ENCODE measurements at places on chromosomes 4 and X.

DNA sequence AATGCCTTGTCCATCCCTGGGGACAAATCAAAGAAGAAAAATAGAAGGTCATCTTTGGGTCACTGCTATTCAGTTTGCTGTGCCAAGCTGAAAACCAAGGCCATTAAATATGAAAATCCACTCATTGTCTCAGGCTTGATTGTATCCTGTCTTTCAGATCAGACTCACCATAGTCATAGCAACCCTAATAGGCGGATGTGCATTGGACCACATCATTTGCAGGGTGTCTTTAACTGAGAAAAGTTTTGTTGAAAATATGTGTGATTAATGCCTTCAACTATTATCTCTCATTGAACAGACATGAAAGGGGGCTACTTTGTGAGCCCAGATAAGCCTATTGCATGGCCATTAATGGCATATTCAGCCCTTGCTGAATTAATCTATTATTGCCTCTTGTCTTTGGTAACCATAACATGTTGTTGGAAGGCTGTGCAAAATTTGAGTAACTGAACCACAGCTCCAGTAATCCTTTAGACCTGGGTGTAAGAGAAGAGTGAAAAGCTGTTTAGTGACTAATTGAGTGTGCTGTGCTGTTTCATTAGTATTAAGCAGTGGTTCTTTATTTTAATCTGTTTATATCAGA, 453.6 kb upstream of the EPHA5 start:
- DNase-seq = no peak

DNA sequence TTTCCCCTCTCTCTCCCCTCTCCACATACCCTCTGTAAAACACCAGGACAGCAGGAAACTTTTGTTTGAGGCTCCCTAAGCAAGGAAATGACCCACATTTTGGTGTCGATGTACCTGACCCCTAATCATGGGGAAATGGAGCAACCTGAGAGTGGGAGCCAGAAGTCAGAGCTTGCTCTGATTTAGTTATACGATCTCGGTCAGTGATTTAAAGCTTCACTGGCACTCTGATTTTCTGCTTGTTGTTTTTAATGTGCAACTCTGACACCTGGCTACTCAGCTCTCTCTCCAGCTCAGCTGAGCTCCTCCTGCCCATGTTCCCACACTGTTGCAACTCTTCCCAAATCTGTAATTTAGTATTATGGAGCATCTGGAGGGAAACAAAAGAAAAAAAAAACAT, 408.6 kb downstream of the ADAM29 start:
- DNase-seq = no peak

- DNase-seq = peak; percentile 6
Observed at GRCh38 chrX:71301195-71301924, at the start of gene ITGB1BP2. Gene ITGB1BP2, plus strand, starts transcription at chrX:71301750. Its CDS starts 57 bp downstream, at chrX:71301807.

DNA sequence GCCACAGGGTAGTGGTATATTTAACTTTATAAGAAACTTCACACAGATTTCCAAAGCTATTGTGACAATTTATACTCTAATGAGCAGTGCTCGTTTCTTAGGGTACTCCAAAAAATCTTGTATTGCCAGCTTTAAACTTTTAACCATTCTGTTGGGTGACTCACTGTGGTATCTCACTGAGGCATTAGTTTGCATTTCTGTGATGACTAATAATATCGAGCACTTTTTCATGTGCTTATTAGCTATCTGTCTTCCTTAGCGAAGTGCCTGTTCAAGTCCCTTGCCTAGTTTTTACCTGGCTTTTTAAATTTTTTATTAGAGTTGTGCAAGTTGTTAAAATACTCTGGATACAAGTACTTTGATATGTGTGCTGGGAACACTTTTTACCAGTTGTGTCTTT, 5.5 kb downstream of the PNMA3 start:
- DNase-seq = no peak

DNA sequence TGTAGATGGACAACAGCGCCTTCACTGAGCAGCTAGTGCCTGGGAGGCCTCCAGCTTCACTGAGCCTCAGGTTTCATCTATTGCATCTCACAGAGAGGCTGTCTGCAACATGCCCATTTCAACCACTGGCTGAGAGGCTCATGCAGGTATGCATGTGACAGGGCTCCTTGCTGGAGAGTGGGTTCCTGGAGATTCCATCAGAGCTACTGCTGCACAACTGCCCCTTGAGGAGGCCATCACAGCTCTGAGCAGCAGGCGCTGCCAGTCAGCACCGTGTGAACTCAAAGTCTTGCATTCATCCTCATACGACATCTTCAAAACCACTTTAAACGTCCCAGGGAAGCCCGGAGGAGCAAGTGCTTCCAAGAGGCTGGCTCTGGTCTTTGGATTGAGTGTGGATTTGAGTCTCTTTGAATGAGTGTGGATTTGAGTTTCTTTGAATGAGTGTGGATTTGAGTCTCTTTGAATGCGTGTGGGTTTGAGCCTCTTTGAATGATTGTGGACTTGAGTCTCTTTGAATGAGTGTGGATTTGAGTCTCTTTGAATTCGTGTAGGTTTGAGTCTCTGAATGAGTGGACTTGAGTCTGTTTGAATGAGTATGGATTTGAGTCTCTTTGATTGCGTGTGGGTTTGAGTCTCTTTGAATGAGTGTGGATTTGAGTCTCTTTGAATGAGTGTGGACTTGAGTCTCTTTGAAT, 8.7 kb downstream of the P2RY8 start:
- no peak for DNase-seq

GRCh38 chr4:15513545-15513944, 43.9 kb downstream of the CC2D2A start:
- DNase-seq = no peak

GRCh38 chr4:92733231-92733630, 429.5 kb downstream of the GRID2 start:
- no peak for DNase-seq

DNA sequence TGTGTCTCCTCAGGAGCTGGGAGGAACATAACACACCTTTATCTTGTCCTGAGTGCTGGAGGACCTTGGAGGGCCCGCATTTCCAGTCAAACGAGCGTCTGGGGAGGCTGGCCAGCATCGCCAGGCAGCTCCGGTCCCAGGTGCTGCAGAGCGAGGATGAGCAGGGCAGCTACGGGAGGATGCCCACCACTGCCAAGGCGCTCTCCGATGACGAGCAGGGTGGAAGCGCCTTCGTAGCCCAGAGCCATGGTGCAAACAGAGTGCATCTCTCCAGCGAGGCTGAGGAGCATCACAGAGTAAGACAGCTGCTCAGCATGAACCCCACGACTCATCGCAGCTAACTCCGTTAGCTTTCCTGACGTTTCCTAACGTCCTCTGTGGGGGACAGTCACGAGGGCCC, 430 bp downstream of the TRIML1 start:
- no peak for DNase-seq

DNA sequence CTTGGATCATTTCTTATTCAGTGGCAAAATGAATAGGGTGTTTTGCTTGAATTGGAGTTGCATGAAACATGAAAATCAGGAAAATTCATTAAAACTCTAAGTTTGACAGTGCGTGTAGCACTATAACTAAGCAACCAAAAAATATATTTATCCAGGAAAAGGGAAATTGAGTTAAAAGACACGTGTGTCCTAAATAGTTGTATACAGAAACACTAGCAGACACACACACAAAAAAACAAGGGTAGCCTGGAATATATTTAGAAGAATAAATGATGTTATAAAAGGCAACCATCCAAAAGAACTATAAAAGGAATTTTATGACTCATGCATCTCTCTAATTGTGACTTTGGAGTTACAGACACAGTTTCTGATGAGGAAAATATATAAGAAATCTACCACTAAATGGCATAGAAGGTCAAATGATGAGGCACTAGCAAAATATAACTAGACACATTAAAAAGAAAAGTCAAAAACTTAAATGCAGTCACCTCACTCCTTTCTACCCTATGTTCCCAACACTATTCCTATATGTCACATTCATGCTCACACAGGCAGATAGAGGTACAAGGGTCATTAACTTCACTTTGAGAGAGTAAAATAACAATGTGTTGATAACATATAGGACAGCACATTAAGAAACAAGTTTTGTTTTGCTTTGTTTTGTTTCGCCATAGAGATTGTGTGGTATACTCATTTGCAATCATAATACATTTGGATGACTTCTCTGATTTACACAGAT, 793.6 kb upstream of the INTU start:
- DNase-seq = no peak

GRCh38 chrX:120514236-120514635, 45.1 kb upstream of the LAMP2 start:
- DNase-seq = no peak

- DNase-seq = no peak
Observed at GRCh38 chr4:153438916-153439756, 27.0 kb upstream of the TMEM131L start.

- DNase-seq = no peak
Observed at GRCh38 chr4:107279733-107280132, 243.6 kb upstream of the DKK2 start.

DNA sequence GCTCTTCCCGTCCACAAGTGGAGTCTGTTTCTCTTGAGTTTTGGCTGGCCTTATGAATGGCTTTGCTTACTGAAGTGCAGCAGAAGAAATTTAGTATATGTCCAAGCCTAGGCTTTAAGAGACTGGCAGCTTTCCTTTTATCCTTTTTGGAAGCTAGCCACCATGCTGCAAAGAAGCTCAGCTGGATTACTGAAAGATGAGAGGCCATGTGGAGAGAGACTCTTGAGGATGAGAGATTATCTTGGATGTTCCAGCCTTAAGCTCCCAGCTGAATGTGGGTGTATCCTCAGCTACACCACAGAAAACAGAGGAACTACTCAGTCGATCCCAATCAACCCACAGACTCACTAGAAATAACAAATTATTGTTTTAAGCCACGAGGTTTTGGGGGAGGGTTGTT, 12.5 kb downstream of the CCNG2 start:
- DNase-seq = no peak

DNA sequence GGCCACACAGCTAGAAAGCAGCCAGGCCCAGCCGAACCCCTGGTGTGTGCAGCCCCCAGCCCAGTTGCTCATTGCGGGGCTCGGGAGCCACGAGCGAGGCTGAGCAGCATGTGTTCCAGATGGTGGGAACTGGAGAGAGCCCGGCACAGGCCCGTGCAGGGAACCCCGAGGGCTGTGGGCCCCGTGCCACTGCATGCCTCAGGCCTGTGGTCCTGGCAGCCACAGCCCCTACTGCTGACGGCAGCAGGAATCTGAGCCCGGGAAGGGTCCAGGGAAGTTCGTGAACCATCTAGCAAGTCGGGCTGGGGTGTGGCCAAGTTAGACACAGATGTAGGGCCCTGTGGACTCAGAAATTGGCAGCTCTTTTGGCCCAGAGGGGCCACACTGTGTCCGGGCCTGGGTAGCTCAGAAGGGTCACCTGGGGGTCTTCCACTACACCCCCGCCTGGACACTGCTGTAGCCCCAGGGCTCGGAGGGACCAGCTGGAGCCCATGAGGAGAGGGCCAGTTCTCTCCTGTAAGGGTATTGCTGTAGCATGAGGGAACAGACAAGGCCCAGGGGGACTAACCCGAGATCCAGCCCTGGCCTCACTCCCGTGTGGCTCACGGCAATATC, 12.1 kb downstream of the HTRA3 start:
- DNase-seq = no peak

- DNase-seq = no peak
Observed at GRCh38 chr4:14272206-14272605, 644.7 kb upstream of the BOD1L1 start.

DNA sequence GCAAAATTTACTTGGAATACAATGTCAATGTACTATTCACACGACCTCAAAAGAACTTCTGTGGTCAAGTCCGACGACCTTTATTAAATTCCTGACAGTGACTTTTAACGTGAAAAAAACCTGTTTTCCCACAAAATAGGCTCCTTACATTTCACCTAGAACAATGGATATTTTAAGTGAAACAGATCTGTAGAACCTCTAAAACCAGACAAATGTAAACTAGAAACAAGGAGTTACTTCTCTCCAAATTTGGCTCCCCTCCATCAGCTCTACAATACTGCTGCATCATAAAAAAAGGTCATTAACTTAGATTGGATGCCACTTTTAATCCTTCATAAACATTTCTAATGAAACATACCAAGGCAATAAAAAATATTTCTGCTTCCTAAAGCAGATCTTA, 1.2 kb downstream of the NEK1 start:
- no peak for DNase-seq

- peak; percentile 50 for DNase-seq
Observed at GRCh38 chr4:106679063-106679462, 310.5 kb upstream of the GIMD1 start.

- no peak for DNase-seq
Observed at GRCh38 chrX:11446336-11446735, 153.1 kb downstream of the AMELX start.

DNA sequence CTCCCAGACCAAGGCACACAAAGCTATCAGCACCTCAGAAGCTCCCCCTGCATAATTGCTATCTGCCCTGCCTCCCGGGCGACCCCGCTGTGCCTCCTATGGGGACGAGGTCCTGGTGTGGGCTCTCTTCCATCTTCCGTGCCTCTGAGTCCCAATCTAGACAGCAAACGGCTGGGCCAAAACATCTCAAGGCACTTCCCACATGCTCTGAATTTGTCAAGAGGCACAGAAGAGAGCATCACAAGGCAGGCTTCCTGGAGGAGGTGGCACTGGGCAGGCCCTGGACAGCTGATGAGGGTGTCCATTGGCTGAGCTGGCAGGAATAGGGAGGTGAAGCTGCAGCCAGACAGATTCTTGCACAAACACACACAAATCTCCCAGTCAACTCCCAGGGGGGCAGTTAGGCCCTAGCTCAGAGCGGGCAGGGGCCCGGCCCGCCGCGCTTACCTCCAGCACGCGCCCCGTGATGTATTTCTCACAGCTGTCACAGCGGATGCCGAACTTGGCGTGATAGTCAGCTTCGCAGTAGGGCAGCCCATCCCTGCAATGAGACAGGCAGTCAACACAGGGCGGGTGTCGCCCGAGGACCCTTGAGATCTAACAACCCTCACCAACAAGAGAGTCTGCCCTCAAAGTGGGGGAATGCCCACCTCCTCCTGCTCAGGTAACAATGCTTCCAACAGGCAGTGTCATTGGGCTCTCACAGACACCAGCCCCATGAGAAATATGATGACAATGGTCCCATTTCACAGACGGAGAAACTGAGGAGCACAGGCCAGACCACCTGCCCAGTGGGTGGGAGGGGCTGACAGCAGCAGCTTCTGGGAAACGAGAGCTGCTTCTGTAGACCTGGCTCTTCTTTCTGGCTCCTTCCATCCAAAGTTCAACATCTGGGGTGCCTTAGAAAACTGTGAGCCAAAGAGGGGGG, 81.2 kb downstream of the ABLIM2 start:
- DNase-seq = no peak

DNA sequence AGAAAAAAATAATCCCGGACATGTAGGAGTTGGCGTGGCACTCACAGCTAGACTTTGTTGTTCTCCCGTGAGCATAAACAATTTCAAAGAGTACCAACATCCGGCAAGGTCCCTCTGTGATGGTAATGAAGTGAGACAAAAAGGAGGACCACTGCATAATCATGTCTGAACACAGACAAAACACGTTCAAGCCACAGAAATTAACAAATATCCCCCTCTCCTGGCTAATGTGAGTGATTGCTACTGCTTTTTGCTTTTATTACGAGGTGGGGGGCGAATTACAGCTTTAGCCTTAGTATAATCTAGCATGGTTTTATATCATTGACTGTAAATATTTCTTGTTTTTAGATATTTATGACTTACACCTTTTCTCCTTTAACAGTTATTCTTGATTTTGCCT, 118.5 kb downstream of the PLS3 start:
- no peak for DNase-seq
